NCI-H446 treated with DMSO at 0.1 percent for 48 hours (cell line): ENCODE measurements at places on chromosomes 12 and 14.

DNA sequence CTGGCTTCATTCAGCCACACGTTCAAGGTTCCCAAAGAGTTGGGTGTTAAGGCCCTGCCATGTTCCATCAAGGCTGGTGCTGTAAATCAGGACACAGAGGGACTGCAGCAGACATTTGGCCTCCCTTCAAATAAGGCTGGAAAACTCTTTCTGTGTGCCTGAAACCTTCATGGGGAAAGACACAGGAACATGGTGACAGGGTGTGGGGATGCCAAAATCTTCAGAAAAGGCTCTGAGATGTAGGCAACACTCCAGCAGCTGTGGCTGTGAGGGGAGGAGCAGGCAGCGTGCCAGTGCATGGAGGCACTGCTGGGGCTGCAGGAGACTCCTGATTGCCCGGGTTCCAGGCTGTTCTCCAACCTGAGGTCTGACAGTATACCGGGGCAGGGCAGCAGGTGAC lies 15.0 kb downstream of the POMT2 start:
- DNase-seq = peak; percentile 31

DNA sequence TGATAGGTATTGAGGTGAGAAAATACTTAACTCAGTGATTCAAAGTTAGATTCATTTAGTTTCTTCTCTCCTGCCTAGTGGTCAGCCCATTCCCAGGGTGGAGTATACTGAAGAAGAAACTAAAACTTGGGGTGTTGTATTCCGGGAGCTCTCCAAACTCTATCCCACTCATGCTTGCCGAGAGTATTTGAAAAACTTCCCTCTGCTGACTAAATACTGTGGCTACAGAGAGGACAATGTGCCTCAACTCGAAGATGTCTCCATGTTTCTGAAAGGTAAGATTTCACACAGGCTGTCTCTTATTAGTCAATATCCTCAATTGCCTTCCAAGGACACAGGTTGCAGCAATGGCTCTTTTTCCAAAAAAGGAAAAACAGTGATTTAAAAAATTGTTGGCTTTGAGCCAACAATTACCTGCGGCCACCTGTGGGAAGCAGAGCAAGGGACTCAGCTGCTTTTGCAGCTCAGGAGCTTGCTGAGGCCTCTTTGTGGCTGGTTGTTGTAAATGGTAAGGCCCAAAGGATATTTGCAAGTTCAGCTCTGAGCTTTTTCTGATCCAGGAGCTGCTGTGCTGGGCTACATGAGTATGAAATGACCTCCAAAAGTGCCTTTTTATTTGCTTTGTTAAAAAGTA lies 33.9 kb downstream of the TPH2 start:
- DNase-seq = no peak

DNA sequence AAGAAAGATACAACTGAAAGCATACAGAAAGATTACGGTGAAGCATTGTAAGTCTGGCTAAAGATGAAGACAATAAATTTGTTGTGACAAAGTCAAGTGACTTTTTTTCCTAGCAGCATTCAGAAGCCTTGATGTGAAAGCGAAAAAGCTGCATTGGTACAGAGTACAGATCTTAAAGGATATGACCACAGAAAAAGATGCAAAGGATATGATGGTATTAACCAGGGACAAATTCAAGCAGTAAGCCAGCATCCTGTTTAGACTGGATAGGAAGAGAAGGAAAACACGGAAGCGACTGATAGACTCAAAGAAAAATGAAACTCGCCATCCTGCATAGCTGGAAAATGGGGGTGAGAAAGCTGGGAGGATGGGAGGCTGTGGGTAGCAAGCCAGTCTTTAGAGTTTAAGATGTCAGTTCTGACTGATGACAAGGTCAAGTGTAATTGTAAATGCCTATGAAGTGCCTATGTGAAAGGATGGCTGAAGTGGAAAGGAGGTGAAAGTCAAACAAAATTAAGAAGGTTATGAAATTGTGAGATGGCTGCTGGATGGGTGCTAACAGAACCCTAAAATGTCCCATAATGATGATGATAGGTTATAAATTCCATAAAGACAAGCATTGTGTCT lies 92.4 kb downstream of the PHLDA1 start:
- DNase-seq = no peak

GRCh38 chr14:32166029-32166428 lies 35.8 kb upstream of the RNU6-7 start:
- DNase-seq = no peak

- DNase-seq = no peak
Observed at GRCh38 chr12:15650399-15651128, 138.6 kb downstream of the EPS8 start.

GRCh38 chr14:70847406-70848090 lies 38.2 kb upstream of the MAP3K9 start:
- peak; percentile 50 for DNase-seq

GRCh38 chr12:108816652-108817335 lies 40.6 kb downstream of the SSH1 start:
- DNase-seq = no peak

- DNase-seq = no peak
Observed at GRCh38 chr12:26242683-26243082, 47.3 kb downstream of the SSPN start.

DNA sequence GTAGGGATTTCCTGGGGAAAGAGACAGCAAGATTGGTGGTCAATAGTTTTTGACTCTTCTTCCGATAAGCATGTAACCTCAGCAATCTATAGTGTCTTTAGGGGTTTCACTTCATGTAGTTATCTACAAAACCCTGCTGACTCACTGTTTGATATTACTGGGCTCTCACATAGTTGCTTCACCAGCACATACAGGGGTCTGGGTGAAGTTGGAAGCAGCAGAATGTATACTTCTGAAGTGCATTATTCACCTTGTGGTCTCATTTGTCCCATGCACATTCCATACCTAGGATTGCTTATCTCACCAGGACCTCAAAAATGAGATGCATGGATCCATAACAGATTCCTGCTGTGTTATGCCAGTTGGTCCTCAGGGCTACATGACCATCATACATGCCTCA lies 280.0 kb downstream of the LRIG3 start:
- DNase-seq = no peak

DNA sequence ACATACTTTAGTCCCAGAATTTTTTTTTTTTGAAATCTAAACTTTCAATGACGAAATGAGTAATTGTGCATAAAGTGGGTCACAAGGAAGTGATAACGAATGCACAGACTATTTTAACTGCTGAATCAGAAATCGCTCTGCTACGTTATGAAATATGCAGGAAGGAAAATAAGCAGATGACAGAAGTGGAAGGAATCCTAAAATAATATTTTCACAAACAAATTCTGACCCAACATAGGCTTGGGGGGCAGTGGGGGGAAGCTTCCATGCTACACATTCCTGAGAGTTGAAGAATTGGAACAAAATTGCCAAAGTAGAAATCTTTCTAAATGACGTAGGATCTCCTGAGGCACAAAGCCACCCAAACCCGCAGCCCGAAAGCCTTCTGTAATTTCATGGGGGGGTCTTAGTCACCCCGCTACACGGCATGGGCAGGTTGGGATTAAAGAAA lies 89.6 kb downstream of the ARF6 start:
- no peak for DNase-seq

GRCh38 chr14:34179727-34180126 lies 228.9 kb upstream of the EGLN3 start:
- no peak for DNase-seq

- DNase-seq = no peak
Observed at GRCh38 chr14:73833034-73833433, 18.6 kb upstream of the PTGR2 start.

DNA sequence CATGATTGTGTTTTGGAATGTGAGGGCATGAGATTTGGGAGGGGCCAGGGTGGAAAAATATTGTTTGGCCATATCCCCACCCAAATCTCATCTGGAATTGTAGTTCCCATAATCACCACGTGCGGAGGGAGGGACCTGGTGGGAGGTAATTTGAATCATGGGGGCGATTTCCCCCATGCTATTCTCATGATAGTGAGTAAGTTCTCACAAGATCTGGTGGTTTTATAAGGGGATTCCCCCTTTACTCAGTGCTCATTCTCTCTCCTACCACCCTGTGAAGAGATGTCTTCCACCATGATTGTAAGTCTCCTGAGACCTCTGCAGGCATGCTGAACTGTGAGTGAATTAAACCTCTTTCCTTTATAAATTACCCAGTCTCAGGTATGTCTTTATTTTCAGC lies 15.7 kb downstream of the OR10P1 start:
- no peak for DNase-seq

DNA sequence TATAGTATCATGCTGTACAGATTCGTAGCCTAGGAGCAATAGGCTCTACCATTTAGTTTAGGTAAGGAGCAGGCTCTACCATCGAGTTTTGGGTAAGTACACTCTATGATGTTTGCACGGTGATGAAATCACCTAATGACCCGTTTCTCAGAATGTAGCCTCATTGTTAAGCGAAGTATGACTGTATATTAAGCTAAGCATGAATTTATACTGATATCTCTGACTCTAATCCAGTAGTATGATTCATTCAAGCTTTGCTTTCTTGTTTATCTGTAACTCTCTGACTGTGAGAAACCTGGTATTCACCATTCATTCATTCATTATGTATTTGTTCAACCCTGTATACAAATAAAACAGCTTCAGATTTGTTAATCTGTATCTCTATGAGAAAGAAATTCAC lies 283.9 kb upstream of the PRICKLE1 start:
- no peak for DNase-seq

DNA sequence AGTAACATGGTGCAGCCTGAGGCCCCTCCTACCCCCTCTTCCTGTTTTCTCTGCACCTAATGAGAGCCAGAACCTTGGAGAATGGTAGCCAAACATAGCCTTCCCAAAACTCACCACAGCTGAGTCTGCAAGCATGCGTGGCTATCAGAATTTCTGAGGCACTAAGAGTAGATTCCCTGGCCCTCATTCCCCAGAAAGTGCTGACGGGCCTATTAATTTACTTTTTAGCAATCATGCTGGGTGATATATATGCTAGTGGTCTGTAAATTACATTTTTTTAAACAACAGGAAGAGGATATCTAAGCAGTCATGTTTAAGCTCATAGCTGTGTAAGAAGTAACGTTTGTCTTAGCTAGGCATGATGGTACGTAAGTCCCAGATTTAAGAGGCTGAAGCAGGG lies 30.4 kb downstream of the KANSL2 start:
- no peak for DNase-seq

- no peak for DNase-seq
Observed at GRCh38 chr12:57622293-57623245, 10.4 kb downstream of the B4GALNT1 start.

GRCh38 chr12:63298386-63298930 lies 147.5 kb upstream of the AVPR1A start:
- DNase-seq = no peak

DNA sequence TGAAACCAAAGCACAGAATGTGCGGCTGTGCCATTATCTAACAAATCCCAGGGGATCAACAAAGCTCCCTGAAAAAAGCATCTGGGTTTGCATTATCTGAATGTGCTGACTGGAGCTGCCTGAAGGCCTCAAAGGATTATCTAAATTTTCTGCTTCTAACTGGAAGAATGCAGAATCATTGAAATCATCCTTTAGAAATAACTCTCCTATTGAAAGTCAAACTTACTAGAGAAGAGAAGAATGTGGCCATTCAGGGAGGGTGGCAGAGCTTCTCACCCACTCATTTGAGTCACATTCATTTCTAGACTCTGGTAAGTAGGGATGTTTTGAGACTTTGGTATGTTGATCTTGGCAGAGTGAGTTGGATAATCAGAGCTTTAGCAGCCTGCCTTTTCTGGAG lies 220.6 kb upstream of the RGS6 start:
- peak; percentile 20 for DNase-seq

- no peak for DNase-seq
Observed at GRCh38 chr12:14989790-14990189, 16.9 kb downstream of the PDE6H start.

- DNase-seq = peak; percentile 34
Observed at GRCh38 chr14:30143627-30144026, 216.0 kb upstream of the PRKD1 start.

DNA sequence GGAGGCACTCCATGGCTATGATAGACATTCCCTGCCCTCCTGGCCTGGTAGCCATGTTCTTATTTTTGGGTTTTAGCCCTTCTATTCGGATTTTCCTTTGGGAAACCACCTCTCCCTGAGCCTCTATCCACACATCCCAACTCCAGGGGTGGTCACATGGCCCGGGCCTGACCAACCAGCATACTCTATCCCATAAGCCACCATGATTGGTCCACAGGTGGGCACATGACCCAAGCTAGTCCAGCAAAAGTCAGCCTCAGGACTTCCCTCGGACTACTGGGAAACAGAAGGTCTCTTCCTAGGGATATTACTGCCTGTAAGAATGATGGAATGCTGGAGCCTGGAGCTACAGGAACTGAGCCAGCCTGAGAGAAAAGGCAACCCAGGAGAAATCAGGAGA lies 12.5 kb downstream of the PRIMA1 start:
- DNase-seq = no peak

- DNase-seq = no peak
Observed at GRCh38 chr12:55972456-55972855, 1.4 kb upstream of the RAB5B start.

- DNase-seq = no peak
Observed at GRCh38 chr12:40015345-40015744, 90.5 kb downstream of the SLC2A13 start.

DNA sequence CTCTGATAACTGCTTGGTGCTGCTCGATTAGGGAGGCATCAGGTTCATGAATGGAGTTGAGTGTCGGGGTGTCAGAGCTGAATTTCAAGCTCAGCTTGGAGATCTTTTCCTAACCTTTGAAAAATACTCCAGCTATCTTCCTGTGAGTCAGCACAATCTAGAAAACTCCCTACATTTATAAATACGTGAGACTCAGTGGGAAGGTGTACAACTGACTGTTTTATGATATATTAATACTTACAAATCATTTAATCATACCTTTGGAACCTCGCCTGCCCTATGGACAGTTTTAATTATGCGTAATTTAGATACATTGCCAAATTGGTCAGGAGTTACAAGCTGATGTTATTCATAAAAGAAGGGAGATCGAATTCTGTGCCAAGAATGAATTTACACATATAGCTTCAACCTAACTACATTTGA lies 961 bp downstream of the CMAS start:
- no peak for DNase-seq
